CD4-positive, alpha-beta T cell (primary cell): ENCODE measurements at places on chromosomes 2 and 18. TPM values are rescaled to one million over a fixed set of nuclear protein-coding genes. Genes with fewer than 3 reads are reported as not detected.

Gene GALNT13
- not detected for total RNA-seq

Gene TBR1
- total RNA-seq: not detected

Gene LIMS4
- total RNA-seq: not detected

Gene SCG2
- total RNA-seq: not detected

- DNase-seq: no peak
Observed at GRCh38 chr2:210961249-210961648, 404.9 kb downstream of the CPS1 start.

DNA sequence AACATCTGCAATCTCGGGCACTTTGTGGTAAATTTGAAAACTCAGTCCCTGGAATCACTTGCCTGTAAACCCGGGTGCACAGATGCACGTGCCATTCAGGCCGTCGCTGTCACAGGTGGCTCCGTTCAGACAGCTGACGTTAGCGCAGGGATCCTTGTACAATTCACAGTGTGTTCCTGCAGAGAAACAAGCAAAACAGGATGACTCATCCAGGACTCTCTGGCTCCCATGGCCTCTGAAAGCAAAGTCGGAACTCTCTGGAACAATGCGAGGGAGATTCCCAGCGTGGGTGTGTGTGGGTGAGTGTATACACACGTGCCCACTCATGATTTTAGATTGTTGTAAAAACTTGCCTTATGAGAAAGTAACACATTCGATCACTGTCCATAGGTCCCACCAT lies 136.1 kb upstream of the PID1 start:
- DNase-seq: no peak

DNA sequence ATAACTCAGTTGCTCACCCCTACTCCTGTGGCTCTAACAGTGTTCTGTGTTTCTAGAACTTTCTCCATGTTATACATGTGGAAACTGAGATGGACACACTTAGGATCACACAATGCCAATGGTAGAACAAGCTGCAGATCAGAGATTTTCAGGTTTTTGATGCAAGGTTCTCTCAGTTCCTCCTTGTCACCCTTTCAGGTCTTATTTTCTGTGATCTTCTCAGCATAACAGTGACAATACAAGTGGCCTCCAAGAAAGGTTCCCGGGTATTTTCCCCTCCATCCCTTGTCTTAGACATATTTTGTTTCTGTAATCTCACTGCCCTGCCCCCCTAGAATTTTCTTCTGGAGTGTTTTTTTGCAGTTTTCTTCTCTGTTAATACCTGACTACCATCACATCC lies 6.2 kb upstream of the MGAT5 start:
- DNase-seq: no peak

DNA sequence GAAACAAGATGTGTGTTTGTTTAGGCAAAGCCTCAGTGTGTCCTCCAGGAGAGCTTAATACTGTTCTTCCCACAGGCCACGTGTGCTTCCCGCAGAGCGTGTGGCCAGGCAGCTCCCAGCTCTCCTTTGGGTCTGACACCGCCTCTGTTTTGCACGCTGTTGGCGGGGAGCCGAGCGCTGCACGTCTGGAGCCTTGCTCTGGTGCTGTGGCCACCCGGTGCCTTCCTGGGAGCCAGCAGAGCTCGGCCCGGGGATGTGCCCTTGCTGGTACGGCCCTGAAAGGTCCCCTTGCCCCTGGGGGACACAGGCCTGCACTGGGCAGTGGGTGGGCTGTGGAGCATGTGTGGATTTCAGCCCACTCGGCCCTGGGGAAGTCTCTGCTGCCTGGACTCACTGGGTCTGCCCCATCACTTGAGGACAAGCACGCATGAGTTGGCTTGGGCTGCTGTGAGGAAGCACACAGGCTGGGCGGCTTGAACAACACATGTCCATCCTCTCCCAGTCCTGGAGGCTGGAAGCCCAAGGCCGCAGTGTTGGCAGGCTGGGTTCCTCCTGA lies 160.7 kb upstream of the HDAC4 start:
- no peak for DNase-seq

GRCh38 chr2:19176172-19176852 lies 182.1 kb downstream of the OSR1 start:
- no peak for DNase-seq
